ENCODE measurements at places on chromosomes 3 and 15.
A peak's percentile ranks its signal among the peaks of the same experiment; 100 is the strongest.

- DNase-seq, result no peak
- peaks cover 14% of the 10 kb centered on the region for H3K27me3 ChIP-seq
- no peak overlapping the region for H3K4me3 ChIP-seq
- H3K36me3 ChIP-seq, result no peaks in the 10 kb centered on the region
- H3K27ac ChIP-seq, result no peak overlapping the region
Observed at GRCh38 chr3:195556390-195556789, 13.3 kb upstream of the PPP1R2 start.

DNA sequence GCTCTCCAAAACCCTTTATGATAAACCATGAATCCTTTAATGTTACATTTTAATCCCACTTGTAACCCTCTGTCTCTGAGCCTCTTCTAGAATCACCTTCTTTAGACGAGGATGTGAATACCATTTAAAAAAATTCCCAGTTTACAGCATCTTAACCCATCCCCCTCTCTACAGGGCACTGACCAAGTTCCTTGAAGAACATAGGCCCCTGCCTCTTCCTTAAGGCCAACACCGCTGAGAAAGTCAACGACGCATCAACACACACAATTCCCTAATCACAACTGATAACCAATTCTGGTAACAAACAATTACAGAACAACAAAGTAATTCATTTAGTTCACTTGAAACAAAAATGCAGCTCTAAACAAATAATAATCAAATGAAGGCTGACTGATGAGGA is 130.3 kb downstream of the DLG1 start:
- H3K27ac ChIP-seq, result peak overlapping the region; percentile 43
- H3K4me1 ChIP-seq, result peaks cover 34% of the 10 kb centered on the region
- no peaks in the 10 kb centered on the region for H3K27me3 ChIP-seq
- H3K36me3 ChIP-seq, result peaks cover 10% of the 10 kb centered on the region

DNA sequence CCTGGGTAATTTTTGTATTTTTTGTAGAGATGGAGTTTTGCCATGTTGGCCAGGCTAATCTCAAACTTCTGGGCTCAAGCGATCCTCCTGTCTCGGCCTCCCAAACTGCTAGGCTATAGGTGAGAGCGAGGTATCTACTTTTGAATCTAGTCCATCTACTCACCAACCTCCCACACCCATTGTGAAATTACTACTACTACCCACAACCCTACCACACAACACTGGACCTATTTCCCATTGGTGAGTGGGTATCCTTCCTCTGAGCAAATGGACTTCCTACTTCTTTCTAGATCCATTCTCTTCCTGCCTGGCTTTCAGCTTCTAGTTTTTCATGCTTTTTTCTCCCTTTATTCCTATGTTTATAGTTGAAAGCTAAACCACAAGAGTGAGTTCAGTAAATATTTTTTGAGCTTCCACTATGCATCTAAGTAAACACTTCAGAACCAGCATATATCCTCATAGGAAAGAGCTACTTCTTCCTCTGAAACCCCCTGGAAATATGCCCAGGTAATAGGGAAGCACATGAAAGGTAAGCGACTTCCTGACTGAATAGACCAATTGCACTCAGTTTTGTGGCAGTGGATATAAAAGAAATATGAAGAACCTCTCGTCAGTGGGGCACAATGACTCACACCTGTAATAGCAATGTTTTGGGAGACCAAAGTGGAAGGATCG is 39.1 kb downstream of the MYO1E start:
- H3K27me3 ChIP-seq, result no peaks in the 10 kb centered on the region
- no peak for DNase-seq
- H3K36me3 ChIP-seq, result no peaks in the 10 kb centered on the region
- H3K4me3 ChIP-seq, result no peak overlapping the region

DNA sequence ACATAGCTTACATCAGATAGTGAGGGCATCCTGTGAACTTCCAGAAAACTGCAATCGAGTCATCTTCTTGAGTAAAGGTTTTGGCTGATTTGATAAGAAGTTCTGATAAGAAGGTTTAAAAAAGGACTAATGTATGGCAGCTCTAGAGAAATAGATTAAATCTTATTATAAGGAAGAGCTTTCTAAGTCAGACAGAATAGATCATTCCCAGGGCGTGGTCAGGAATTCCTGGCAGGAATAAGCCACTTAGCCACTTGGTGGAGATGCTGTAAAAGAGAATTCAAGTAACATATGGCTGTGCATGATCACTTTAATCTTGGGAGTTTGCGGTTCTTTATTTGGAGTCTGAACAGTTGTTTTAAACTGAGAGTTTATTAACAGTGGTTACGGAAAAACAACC is 17.4 kb downstream of the PGBD4 start:
- DNase-seq, result no peak
- H3K27me3 ChIP-seq, result peaks cover 2% of the 10 kb centered on the region
- no peaks in the 10 kb centered on the region for H3K36me3 ChIP-seq
- H3K4me1 ChIP-seq, result peaks cover 8% of the 10 kb centered on the region
- no peak overlapping the region for H3K4me3 ChIP-seq

- no peak overlapping the region for H3K27ac ChIP-seq
- no peak overlapping the region for H3K4me3 ChIP-seq
- no peak for DNase-seq
- H3K27me3 ChIP-seq, result peaks cover 4% of the 10 kb centered on the region
- no peaks in the 10 kb centered on the region for H3K36me3 ChIP-seq
Observed at GRCh38 chr3:153906366-153906765, 214.8 kb upstream of the ARHGEF26 start.

- no peaks in the 10 kb centered on the region for H3K27me3 ChIP-seq
- peaks cover 11% of the 10 kb centered on the region for H3K4me1 ChIP-seq
- no peak overlapping the region for H3K4me3 ChIP-seq
- no peak for DNase-seq
Observed at GRCh38 chr15:63945007-63945788, 101.1 kb downstream of the DAPK2 start.

- H3K4me1 ChIP-seq, result no peaks in the 10 kb centered on the region
- no peaks in the 10 kb centered on the region for H3K36me3 ChIP-seq
- no peak overlapping the region for H3K4me3 ChIP-seq
- H3K27ac ChIP-seq, result no peak overlapping the region
- H3K27me3 ChIP-seq, result no peaks in the 10 kb centered on the region
Observed at GRCh38 chr3:142716102-142716501, 7.7 kb upstream of the TRPC1 start.

- no peaks in the 10 kb centered on the region for H3K4me1 ChIP-seq
- DNase-seq, result no peak
- no peaks in the 10 kb centered on the region for H3K27me3 ChIP-seq
- H3K27ac ChIP-seq, result no peak overlapping the region
- peaks cover 2% of the 10 kb centered on the region for H3K36me3 ChIP-seq
- H3K4me3 ChIP-seq, result no peak overlapping the region
Observed at GRCh38 chr3:65233561-65233960, 545.8 kb upstream of the ADAMTS9 start.

DNA sequence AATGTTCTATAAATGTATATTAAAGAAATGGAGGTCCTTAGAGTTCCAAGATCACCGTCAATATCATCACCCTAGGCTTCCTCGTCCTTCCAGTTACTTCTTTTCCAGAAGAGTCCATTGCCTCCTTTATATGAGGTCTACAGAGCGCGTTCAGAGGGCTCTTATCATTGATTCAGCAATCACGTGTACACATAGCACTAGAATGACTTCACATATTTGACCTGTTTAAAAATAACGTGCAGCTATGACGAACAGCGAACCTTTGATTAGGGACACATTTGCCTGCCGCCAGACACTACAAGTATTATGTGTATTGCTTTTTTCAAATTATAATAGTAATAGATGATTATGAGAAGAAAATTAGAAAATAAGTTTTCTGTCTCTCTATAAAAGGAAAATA is 26.0 kb downstream of the IGF1R start:
- H3K36me3 ChIP-seq, result no peaks in the 10 kb centered on the region
- H3K27me3 ChIP-seq, result no peaks in the 10 kb centered on the region
- peaks cover 74% of the 10 kb centered on the region for H3K4me1 ChIP-seq
- DNase-seq, result no peak

DNA sequence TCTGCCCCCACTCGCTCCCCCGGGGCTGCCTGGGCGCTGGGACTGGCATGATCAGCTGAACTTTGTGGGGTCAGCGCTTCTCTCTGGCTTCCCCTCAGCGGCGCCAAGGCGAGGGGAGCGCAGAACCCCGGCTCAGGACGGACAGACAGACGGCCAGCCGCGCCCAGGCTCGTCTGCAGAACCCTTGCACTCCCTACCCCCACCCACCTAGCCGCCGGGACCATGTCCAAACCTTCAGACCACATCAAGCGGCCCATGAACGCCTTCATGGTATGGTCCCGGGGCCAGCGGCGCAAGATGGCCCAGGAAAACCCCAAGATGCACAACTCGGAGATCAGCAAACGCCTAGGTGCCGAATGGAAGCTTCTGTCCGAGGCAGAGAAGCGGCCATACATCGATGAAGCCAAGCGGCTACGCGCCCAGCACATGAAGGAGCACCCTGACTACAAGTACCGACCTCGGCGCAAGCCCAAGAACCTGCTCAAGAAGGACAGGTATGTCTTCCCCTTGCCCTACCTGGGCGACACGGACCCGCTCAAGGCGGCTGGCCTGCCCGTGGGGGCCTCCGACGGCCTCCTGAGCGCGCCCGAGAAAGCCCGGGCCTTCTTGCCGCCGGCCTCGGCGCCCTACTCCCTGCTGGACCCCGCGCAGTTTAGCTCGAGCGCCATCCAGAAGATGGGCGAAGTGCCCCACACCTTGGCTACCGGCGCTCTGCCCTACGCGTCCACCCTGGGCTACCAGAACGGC is 621 bp downstream of the SOX14 start:
- peaks cover 27% of the 10 kb centered on the region for H3K4me1 ChIP-seq
- H3K27ac ChIP-seq, result no peak overlapping the region
- H3K27me3 ChIP-seq, result peaks cover 93% of the 10 kb centered on the region
- H3K36me3 ChIP-seq, result no peaks in the 10 kb centered on the region
- H3K4me3 ChIP-seq, result no peak overlapping the region

DNA sequence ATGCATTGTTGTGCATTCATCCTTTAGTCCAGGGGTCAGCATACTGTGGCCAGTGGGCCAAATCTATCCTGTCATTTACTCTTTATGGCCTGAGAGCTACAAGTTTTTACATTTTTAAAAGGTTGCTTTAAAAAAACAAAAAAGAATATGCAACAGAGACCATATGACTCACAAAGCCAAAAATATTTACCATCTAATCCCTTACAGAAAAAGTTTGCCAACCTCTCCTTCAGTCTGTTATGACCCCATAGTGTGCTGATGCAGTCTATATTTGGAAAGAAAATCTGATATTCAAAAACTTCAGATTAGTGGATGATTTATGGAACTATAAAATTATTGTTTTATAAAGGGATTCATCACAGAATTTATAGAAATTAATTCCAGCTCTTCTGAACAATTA is 237.5 kb upstream of the IL12A start:
- H3K27me3 ChIP-seq, result no peaks in the 10 kb centered on the region
- no peak for DNase-seq
- no peak overlapping the region for H3K4me3 ChIP-seq
- H3K36me3 ChIP-seq, result no peaks in the 10 kb centered on the region
- H3K27ac ChIP-seq, result peak overlapping the region; percentile 46

DNA sequence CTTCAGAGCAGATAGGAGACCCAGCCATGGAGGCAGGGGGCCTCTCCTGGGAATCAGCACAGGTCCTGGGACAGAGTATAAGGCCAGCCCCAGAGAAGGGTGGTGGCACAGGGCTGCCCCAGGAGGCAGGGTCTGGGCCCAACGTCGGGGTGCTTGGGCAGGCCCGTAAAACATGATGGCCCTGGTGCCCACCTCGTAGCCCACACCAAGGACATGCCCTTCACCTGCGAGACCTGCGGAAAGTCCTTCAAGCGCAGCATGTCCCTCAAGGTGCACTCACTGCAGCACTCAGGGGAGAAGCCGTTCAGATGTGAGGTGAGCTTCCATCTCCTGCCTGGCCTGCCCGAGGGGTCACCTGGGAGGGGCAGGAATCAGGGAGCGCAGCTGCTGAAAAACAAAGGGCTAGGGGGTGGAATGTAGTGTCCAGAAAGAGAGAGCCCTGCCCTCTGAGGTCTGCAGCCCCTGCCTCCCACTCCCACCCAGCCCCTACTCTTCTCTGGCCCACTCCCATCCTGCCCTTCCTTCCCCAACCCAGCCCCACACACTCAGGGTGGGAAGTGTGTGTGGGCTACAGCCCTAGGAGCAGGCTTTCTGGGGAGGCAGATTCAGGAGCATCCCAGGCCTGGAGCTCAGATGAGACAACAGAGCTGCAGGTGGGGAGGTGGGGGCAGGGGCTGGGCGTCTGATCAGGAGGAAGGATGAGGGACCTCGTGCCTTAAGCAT is 9.5 kb downstream of the ZBTB47 start:
- DNase-seq, result no peak
- no peaks in the 10 kb centered on the region for H3K27me3 ChIP-seq
- no peak overlapping the region for H3K4me3 ChIP-seq
- peaks cover 17% of the 10 kb centered on the region for H3K36me3 ChIP-seq

- H3K36me3 ChIP-seq, result no peaks in the 10 kb centered on the region
- H3K27ac ChIP-seq, result no peak overlapping the region
- DNase-seq, result no peak
Observed at GRCh38 chr3:170999737-171000242, 26.7 kb downstream of the SLC2A2 start.

DNA sequence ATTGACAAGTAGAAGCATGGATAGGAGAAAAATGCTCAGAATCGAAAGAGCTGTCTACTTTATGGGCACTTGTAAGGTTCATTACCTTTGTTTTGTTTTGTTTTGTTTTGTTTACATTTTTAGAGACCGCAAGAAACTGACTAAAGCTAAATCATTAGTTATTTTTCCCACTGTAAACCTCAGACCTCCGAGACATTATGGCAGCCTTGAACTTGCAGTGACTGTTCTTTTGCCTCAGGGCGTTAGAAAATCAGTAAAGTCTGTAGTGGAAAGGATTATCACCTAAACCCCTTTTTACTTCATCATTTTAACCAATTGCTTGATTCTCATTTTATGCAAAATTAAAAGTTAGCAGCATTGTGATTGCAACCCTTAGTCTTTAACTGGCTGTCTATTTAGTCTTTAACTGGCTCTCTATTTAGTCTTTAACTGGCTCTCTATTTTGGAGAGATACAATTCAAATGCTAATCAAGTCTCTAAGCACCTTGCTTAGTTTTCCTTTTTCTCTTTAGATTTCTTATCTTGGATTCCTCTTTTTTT is 383.3 kb upstream of the ROBO2 start:
- peaks cover 6% of the 10 kb centered on the region for H3K27me3 ChIP-seq
- no peaks in the 10 kb centered on the region for H3K4me1 ChIP-seq
- no peaks in the 10 kb centered on the region for H3K36me3 ChIP-seq
- H3K27ac ChIP-seq, result no peak overlapping the region
- H3K4me3 ChIP-seq, result no peak overlapping the region

DNA sequence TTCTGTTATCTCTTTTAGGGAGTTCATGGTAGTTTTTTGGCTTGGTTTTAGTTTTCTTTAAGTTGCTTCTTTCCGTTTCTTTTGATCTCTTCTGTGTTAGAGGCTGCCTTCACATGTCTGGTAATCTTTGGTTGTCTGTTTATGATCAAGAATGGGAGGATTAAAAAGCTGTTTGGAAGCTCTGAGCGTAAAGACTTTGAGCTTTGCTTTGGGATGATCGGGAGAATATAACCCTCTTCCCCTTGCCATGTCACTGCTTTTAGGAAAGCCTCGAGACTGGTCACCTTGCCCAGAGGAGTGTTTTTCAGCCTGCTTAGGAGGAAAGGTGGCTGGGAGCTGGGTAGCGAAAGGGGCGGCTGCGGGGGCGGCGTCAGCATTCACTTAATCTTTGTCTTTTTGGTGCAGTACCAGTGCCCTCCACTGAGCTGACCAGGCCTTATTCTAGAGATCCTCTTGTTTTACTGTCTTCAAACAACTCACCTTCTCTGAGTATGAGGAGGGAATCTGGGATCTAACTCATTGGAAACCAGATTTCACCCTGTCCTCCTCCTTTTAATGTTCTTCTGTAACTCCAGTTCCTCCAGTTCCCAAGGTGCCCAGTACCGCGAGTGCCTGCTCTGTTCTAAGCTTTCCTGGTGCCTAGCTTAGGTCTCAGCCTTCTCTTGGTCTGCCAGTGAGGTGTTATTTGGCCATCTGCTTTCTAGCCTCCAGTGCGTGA is 15.5 kb downstream of the TATDN2 start:
- no peak for DNase-seq
- H3K36me3 ChIP-seq, result peaks cover 37% of the 10 kb centered on the region
- peak overlapping the region; percentile 46 for H3K27ac ChIP-seq
- no peak overlapping the region for H3K4me3 ChIP-seq
- H3K4me1 ChIP-seq, result peaks cover 19% of the 10 kb centered on the region
- no peaks in the 10 kb centered on the region for H3K27me3 ChIP-seq
